D721Med (cell line): ENCODE measurements at places on chromosomes 2 and 18.

GRCh38 chr2:154532763-154533162, 165.7 kb upstream of the KCNJ3 start:
- no peak for DNase-seq

DNA sequence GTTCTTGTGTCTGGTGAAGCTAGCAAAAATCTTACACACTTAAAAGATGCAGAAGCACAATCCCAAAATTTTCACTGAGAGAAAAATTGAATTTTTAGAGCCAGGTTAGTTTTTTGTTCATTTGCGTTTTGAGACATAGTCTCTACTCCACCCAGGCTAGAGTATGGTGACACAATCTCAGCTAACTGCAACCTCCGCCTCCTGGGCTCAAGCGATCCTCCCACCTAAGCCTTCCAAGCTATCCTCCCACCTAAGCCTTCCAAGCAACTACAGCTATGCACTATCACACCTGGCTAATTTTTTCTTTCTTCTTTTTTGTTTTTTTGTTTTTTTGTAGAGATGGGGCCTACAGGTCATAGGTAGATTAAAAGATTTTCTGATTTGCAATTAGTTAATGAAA, 113.1 kb upstream of the RAB6C start:
- DNase-seq: no peak

DNA sequence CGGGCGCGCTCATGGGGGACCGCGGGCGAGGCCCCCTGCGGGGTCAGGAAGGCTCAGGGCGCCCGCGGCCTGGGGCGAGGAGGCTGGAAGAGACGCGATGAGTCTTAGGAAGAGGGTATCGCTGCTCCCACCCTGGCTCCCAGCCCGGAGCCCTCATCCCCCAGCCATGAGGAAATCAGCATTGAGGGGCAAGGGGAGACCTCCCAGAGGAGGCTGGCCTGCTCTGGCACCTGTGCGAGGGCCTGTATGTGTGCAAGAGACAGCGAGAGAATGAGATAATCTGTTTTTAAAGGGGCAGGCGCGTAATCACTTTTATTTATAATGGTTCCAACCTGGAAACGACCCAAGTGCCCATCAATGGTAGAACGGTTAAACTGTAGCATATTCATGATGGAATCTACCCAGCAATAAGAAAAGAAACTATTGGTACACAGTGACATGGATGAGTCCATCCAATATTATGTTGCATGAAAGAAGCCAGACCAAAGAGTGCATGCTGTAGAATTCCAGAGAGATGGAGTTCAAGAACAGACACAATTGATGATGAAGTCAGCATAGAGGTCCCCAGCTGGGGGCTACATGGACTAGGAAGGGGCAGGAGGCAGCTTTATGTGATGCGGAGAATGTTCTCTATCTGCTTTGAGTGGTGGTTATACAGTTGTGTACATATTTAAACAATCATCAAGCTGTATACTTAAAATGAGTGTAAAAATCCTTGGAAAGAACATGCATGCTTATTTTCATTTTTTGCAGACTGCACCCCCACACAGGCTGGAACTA, 14.4 kb downstream of the FBXO41 start:
- no peak for DNase-seq

DNA sequence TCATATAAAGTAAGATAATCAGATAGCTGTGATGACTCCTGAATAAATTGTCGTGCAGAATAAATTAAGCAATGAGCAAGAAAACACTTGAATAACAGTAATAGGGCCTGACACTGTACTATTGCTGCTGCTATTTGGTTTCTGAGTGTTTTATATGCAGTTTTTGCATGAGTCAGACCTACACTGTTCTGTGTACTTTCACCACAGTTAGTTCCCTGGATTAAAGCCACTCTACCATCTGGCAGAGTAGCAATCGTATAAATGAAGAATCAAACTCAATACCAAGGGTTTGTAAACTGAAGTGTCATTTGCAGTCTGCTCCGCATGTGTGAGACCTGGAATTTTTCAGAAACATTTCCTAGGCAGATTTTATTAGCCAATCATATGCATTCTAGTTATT, 398.6 kb upstream of the CDH7 start:
- DNase-seq: no peak

- no peak for DNase-seq
These were observed 88.4 kb downstream of the BCL2L11 start for GRCh38 chr2:111209045-111209514.

GRCh38 chr2:67309281-67309680, 87.9 kb upstream of the ETAA1 start:
- no peak for DNase-seq

DNA sequence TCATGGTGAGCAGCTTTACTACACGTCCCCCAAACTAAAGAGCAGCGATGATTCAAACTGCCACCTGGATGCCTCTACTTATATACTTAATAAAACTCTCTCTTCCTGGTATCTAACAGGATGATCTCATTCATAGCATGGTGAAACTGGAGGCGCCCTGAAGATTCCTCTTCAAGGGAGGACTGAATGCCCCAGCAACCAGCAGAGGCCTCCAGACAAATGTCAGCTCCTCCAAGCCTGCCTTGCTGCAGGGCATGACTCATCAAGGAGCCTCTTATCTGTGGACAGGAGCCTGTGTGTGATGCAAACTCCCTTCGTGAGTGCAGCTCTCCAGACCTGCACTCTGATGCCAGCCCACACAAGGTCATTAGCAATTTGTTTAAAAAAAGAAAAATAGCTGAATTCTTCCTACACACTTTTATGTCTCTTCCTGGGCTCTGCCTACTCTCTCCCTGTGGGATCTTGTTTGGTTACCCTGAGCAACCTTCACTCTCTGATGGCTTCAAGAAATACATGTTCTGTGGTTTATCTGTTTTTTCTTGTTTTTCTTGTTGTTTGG, 30.2 kb downstream of the LONRF2 start:
- no peak for DNase-seq

GRCh38 chr18:39667905-39668304, 2102.3 kb upstream of the CELF4 start:
- DNase-seq: no peak

- no peak for DNase-seq
These were observed 102.9 kb upstream of the RAB6C start for GRCh38 chr2:129876541-129876940.

DNA sequence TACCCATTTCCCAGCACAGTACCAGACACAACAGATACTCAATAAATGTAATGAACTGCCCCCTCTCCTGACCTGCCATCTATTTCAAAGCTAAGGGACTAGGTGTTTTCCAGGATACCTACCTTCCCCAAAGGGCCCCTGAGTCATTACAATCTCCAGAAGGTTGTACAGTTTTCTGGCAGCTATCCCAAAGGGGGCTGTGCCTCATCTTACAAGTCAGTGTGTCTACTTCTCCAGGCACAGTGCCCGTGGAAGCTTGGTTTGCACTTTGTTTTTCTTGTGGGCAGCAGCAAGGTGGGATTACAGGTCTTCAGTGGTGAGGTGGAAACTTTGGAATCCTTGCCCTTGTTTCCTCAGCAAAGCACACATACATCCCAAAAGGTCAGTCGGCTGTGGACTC, 62.8 kb upstream of the CYP26B1 start:
- DNase-seq: no peak

DNA sequence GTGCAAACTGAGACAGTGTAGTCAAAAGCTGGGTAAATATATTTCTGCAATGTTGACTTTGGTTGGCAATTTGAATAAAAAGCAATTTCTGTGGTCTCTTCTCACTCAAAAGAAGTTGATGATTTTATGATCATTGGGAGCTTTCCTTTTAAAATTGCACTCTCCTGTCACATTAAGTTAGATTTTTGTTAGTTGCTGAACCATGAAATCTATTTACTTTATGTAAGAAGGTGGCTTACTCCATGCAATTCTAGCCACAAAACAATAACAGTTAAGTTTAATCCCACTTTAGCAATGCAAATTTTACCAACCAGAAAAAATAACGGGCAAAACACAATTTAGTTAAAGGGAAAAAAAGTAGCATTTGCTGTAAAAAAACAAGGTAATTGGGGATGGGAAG, 48.3 kb downstream of the DLGAP1 start:
- DNase-seq: no peak

GRCh38 chr2:85917887-85918795, 29.4 kb upstream of the ST3GAL5 start:
- no peak for DNase-seq

DNA sequence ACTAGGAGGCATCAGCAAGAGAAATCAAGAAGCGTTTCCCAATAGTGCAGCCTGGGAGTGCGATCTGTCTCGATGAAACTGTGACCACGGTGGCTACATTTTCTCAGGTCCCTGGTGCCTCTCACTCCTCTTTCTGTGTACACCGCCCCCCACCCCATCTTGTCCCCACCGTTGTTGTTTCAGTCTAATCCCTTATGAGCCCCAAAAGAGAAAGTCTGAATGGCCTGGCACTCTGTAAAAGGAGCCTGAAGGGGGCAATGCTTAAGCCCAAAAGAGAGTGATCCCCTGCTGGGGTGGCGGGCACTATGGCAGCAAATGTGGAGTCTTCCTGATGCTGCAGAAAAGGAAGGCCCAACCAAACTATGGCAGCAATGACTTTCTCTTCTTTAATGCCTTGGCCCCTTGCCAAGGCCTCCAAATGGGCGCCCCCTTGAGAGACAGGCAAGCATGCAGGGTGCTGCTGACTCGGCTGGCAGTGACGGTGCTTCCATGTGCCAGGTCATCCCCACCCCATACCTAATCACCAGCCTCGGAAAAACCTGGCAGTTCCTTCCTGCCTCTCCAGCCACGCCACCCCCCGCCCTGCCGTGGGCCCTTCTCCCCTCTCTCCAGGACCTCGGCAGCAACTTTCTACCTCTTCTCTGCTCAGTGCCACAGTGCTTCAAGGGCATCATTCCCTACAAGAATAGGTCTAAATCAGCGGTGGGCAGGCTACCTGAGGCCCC, 123.0 kb downstream of the CYP26B1 start:
- DNase-seq: no peak

DNA sequence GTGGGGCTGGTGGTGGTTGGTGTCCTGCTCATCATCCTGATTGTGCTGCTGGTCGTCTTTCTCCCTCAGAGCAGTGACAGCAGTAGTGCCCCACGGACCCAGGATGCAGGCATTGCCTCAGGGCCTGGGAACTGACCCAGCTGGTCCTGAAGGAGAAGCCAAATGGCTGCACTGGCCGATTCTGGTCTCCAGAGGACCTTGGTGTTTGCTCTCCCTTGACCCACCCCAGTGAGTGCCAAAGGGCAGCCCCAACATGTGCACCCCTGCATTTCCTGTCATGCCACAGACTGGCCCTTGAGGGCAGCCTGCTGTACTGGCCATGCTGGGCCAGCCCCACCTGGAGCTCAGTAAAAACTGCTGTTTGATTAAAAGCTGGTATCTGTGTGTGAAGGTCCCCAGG, 2.5 kb upstream of the RNF181 start:
- no peak for DNase-seq

DNA sequence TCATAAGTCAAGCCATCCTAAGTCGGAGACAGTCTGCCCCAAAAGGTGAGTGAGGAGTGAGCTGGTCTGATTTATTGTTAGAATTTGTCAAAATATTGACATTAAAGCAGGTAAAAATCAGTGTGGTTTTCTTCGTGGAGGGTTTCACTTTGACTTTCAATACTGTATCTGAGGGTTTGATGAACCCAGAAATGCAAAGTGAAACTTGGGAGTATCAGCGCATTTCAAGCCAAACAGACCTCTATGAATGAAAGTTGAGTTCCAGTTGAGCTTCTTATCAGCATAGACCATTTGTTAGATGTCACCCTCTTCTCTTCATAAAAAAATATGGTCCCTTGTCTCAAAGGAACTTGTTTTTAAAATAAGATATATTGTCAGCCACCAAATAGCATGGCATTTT, 21.7 kb upstream of the CXCR4 start:
- no peak for DNase-seq

DNA sequence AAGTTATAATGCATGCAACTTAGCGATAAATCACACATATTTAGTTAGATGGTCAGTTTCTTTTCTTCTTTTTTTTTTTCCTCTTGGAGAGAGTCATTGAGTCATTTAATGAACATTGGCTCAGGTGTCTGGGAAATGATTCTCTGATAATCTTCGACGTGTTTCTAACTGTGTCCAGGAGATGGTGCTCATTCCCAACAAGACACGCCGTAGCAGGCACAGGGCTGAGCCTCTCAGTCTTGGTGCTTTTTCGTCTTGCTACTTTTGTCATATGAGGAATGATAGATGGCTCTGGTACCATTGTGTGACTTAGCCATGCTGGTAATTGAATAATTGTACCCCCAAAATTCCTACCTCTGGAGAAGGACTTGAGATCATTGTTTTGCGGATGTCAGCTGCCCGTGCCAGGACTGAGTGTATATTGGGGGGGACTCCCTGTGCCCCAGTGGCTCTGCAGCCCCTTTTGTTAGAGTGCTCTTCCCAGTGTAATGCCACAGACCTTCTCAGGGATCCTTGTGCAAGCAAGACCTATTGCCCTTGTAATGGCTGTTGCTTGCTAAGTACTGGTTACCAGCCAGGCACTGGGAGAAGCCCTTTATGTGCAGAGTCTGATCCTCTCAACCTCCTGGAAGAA, 107.6 kb upstream of the CYRIA start:
- DNase-seq: peak; percentile 24

DNA sequence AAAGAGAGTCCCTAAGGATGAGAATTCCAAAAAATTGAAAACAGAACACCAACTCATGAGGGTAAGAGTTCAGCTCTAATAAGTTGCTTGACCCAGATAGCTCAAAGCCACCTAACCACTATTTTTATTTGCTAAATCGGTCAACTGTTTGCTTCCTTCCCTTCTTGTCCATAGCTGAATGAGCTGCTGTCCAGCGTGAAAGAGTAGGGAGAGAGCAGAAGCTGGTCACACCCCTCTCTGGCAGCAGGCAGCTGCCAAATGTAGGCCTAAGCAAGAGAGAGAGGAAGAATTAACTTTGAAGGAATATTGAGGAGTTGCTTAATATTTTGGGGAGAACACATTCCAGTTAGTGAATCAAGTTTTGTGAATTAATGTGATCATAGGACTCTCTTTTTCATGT, 25.9 kb downstream of the AQP4 start:
- no peak for DNase-seq

DNA sequence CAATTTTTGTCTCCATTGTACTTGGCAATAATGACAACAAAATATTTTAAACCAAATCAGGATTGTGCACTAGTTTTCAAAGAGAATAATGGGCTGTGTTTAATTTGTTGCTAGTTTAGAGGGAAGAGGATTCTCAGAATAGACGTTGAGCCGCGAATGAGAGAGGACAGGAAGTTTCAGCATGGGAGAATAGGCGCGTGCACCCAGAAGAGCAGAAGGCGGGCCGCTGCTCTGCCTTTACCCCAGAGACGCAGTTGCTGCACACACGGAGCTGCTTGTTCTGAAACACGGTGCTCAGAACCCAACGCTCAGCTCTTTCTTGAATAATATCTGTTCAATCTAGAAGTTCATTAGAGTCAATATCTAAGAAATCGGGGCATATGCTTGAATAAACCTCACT, 223.4 kb downstream of the MYT1L start:
- DNase-seq: no peak

DNA sequence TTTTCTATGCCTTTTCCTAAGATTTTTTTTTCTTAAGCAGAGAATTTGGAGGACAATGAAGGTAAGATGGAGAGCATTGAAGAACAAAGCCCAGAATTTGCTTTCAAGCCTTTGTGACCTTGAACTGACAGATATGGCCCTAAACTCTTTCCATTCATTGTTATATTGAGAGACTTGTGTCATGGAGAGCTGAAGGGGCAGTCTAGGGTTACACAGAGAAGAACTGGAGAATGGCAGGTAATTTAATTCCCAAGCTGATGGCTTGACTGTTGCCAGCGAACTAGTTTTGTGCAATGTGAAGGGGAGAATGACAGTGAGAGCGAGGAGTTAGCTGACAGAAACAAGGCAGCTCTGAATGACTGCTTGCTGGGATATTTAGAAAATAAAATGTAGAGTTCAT, 1344.2 kb downstream of the LRP1B start:
- no peak for DNase-seq

- DNase-seq: no peak
These were observed 107.1 kb downstream of the LYPD6B start for GRCh38 chr2:149145314-149146295.

- no peak for DNase-seq
These were observed 34.7 kb downstream of the INPP4A start for GRCh38 chr2:98479371-98479770.
